NCI-H524 treated with DMSO at 0.1 percent for 48 hours (cell line): ENCODE measurements at places on chromosomes 1 and 21.

DNA sequence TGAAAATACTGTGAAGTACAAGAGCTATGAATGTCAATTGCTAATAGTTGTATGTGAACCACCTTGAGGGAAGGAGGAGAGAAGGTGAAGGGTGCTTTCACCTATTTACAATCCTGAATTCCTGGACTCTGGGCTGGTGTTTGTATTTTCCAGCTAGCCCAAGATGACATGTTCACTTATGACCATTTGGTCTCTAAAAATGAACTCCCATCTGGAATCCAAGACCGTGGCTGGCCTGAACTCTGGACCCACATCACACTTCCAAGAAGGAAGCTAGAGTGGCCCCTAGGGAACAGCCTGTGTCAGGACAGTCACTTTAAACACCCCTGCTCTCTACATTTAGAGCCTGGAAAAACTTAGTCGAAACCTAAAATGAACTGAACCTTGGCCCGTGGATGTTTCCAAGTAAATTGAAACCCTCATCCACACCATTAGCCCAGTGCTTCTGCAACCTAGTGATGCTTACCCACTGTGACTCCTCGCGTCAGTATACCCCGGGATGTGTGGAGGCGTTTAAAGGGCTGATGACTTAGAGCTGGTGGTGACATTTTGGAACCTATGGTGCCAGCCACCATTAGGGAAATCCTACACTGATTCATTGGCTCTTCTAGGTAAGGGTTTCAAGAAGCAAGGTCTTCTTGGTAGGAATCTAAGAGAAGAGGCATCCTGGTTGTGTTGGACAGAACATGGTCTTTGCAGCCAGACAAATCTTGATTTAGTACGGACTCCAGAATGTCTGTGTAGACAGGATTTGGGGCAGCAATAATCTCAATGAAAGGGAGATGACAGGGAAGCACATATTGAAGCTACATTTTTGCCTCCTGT, 171.5 kb upstream of the IRF2BP2 start:
- DNase-seq: peak; percentile 38

DNA sequence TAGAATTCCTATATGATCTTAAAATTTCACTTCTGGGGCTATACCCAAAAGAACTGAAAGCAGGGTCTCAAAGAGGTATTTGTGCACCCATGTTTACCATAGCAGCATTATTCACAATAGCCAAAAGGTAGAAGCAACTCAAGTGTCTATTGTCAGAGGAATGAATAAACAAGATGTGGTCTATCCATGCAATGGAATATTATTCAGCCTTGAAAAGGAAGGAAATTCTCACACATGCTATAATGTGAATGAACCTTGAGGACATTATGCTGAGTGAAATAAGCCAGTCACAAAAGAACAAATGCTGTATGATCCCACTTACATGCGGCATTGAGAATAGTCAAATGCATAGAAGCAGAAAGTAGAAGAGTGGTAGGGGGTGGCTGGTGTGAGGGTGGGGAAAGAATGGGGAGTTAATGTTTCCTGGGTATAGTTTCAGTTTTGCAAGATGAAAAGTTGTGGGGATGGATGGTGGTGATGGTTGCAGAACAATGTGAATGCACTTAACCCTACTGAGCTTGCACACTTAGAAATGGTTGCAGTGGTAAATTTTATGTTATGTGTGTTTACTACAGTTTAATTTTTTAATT, 122.4 kb downstream of the TOMM20 start:
- DNase-seq: no peak

DNA sequence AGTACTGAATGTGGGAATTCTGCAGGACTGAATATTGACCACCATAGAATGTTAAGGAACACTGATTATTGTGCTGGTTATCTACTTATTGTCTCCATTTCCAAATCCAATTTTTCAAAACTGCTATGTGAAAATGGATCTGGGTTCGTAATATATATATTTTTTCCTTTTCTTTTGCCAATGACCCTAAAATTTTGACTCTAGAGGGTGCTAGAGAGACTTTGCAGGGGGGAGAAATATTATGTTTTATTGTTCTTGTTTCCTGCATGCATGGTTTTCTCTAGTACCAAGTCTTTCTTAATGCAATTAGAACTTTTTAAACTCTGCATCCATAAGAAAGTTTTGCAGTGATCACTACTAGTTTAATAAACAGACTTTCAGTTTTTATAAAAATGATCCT, 1256.9 kb downstream of the BRINP3 start:
- no peak for DNase-seq

DNA sequence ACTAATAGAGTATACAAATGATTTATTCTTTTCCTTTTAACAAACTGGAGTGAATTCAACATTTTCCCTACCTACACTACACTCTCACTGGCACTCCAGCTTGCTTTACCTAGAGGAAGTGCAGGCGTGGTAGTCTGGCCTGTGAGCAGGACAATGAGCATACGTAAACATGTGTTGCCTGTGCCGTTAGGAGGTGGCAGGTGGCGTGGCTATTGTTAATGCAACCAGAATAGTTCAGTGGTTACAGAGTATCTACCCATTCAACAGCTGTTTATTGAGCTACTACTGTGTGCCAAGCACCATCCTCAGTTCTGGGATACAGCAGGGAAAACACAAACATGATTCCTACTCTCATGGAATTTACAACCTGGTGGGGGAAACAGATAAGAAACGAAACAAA, 299.7 kb upstream of the KAZN start:
- no peak for DNase-seq

- DNase-seq: no peak
These were observed 4.8 kb downstream of the FAM3B start for GRCh38 chr21:41321211-41321907.

DNA sequence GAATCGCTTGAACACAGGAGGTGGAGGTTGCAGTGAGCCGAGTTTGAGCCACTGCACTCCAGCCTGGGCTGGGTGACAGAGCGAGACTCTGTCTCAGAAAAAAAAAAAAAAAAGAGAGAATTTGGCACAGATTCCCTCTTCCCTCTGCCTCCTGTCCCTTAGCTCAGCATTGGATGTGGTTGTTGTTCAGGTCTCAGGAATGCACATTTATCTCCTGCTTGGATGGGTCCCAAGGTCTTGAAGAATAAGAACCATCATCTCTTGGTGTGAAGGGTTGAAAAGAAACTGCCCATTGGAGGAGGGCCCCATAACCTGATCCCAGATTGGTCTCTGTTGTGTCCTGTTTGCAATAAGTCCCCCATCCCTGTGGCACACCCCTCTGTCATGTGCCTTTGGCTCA, 34.9 kb downstream of the UBIAD1 start:
- DNase-seq: no peak

- no peak for DNase-seq
These were observed 98.6 kb downstream of the OMA1 start for GRCh38 chr1:58447886-58448285.

GRCh38 chr21:35198565-35198964, 149.5 kb upstream of the RUNX1 start:
- DNase-seq: no peak

GRCh38 chr1:55474168-55474786, 259.1 kb upstream of the USP24 start:
- no peak for DNase-seq

- DNase-seq: no peak
These were observed 3.4 kb downstream of the ZBTB21 start for GRCh38 chr21:42006765-42007164.

DNA sequence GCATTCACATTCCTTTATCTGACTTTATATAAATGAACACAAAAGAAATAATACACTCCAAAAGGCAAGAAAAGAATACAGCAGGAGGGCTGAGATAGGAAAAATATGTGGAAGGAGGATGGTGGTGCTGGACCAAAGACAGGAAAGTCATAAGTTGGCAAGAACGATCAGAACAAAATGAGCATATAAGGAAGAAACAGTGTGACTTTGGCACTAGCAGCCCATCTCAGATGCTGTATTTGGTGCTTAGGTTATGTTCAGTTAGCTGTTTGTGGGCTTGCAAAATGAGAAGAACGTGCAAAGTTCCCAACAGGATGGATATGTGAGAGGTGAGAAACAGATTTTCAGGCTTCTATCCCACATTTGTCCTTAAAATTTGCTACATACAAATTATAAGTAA, 719.8 kb upstream of the ADGRL4 start:
- DNase-seq: no peak
